ENCODE measurements at places on chromosomes 1 and 21.

GRCh38 chr1:95140791-95141190 is 23.6 kb downstream of the TLCD4 start:
- DNase-seq = no peak

GRCh38 chr1:154752273-154753030 is 117.6 kb downstream of the KCNN3 start:
- DNase-seq = no peak

DNA sequence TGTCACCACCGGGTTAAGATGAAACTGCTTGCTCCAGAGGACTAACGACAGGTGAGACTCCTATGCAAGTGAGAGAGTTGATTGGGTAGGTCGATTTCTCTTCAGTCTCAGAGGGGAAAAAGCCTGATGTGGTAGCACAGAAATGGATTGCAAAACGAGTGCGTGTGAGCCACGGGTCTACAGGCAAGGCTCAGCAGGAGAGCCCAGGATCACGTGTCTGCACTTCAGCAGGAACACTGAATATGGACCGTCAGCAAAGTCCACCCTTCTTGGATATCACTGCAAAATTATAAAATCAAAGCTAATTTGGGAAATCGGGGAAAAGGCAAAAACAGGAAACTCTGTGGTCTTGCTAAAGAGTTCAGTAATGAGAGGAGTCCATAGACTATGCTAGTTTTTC is 107.7 kb upstream of the ZNF648 start:
- DNase-seq = no peak

DNA sequence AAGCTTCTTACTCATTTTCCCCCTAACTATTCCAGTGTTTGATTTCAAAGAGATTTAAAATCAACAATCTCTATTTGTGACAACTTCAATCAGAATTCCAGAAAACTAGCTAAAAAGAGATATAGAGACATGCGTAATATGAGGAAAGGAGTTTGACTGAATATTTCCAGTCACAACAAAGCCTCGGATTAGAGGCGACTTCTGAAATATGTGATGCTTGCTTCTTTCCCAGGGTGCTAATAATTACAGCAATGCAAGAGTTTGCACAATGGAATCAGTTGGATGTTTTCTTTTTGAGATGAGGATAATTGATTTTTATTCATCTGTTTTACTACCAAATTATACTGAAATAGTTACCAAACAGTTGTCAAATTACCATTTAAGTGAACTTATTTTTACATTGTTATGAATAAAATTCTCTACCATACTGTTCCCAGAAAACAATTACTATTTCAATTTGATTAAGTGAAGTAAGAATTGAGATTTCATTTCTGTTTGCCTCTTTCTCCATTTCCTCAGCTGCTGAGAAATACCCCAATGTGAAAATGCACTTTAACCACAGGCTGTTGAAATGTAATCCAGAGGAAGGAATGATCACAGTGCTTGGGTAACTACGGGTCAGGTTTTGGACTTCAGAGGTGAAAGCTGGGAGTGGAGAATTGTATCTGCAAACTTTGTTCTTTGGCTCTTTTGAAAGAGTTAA is 28.1 kb downstream of the KMO start:
- no peak for DNase-seq

DNA sequence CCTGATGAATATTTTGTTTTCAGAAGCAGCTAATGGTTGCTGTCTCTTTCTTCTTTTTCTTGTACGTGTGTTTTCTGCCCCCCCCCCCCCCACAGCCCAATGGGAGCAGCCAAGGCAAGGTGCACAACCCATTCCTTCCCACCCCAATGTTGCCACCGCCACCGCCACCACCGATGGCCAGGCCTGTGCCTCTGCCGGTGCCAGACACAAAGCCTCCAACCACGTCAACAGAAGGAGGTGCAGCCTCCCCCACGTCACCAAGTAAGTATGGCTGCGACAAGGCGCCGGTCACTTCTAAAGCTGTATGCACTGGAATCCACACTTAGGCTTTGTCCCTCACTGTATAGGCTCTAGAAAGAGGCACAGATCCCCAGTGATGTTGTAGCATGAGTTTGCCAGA is 318.5 kb downstream of the TM2D1 start:
- DNase-seq = no peak

DNA sequence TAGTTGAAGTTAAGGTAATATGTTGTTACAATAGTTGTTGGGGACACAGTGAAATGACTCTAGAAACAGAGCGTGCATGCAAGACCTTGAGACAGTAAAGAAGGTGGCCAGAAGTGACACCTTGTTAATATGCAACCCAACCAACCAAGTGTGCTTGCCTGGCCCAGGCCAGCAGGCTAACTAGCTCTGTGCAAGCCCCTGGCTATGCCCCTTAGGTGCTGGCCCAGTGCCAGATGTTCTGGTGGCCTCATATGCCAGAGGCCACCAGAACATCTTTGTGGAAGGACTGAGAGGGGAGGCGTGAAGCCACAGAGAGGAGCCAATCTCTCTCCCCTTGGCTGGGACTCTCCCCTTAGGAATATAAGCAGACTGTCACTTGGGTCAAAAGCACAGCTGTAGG is 111.2 kb upstream of the JUN start:
- no peak for DNase-seq

- DNase-seq = no peak
Observed at GRCh38 chr1:111743679-111744101, 4.5 kb upstream of the INKA2 start.
